ENCODE measurements at places on chromosomes 13 and 19. TPM values are rescaled to one million over a fixed set of nuclear protein-coding genes. Genes with fewer than 3 reads are reported as not detected.

- no peak for DNase-seq
Measured at GRCh38 chr13:110493613-110494012, 67.9 kb downstream of the RAB20 start.

GRCh38 chr19:2089001-2089711 lies 7.0 kb downstream of the MOB3A start:
- DNase-seq, result no peak

DNA sequence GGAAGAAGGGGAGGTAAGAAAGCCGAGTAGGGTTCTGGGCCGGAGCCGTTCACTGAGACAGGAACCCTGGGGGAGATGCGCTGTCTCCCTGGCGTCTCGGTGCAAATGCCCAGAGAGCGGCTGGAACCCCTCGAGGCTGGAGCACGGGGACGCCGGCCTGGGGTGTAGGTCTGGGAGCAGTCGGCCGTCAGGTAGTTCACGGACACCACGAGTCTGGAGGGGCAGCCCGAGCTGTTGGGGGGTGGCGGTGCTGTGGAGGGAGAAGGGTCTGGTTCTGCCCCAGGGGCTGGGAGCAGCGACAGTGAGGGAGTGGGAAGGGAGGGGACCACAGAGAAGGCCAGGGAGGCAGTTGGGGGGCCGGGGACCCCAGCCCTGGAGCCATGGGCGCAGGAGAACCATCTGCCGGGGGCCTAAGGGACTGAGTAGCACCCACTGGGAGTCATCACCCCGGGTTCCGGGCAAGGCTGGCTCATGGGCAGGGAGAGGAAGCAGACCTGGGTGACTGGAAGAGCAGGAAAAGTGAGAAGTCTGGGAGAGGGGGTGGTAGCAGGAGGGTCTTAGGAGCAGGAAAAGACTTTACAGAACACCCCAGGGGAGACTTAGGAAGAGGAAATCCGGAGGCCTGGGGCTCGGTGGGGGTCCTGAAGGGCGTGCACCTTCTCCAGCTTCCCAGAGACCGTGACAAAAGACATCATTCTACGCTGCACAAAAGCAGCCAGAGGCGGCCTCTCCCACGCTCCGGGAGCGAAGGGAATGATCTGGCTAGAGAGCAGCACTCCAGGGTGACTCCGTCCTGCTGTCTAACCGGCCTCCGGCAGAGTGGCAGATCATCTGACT lies 173.1 kb upstream of the SOX1 start:
- DNase-seq, result peak; percentile 71

- DNase-seq, result no peak
Measured at GRCh38 chr19:21022996-21023395, 2.5 kb downstream of the ZNF430 start.

DNA sequence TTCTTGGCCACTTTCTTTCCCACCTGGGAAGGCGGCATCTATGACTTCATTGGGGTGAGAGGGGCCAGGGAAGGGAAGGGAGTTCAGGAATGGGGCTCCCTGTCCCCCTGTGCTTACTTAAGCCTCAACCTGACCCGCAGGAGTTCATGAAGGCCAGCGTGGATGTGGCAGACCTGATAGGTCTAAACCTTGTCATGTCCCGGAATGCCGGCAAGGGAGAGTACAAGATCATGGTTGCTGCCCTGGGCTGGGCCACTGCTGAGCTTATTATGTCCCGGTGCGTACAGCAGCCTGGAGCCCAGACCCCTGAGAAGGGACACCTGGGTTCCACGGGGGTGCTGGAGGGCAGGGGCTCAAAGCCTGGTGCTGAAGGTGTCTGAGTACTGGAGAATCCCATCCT lies 1.1 kb downstream of the TMEM147 start:
- no peak for DNase-seq

DNA sequence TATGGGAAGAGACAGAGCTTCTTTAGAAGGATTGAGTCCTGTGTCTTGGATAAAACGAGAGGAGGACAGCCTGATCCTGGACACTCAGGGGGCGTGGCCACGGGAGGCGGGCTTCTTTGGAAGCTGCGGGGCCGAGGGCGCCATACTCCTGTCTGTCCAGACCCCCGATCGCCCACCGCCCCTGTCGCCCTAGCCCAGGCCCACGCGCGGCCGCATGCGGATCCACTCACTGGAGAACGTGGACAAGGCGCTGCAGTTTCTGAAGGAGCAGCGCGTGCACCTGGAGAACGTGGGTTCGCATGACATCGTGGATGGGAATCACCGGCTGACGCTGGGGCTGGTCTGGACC lies 23.1 kb downstream of the SPTBN4 start:
- no peak for DNase-seq

- no peak for DNase-seq
Measured at GRCh38 chr13:46339035-46339666, 47.9 kb downstream of the RUBCNL start.

DNA sequence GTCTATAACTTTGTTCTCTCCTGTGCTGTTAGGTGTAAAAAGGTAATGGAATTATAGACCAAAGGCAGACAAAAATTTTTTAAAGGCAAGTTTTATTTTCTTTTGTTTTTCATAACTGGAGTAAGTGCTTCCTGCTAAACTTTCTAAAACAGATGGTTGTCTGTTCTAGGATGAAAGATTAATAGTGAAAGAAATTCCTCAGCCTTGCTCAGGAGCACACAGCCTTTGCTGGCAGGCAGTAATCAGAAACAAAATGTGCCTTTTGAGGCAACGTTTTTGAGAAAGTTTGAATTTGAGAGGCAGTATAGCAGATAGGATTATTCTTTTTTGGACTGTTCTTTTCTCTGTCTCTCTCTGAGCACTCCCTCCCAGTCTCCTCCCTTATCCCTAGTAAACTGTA lies 2749.5 kb downstream of the PCDH9 start:
- DNase-seq, result no peak

- DNase-seq, result no peak
Measured at GRCh38 chr13:42575938-42576337, 2.0 kb downstream of the TNFSF11 start.

GRCh38 chr19:45164577-45165335 lies 4.0 kb upstream of the NKPD1 start:
- no peak for DNase-seq

DNA sequence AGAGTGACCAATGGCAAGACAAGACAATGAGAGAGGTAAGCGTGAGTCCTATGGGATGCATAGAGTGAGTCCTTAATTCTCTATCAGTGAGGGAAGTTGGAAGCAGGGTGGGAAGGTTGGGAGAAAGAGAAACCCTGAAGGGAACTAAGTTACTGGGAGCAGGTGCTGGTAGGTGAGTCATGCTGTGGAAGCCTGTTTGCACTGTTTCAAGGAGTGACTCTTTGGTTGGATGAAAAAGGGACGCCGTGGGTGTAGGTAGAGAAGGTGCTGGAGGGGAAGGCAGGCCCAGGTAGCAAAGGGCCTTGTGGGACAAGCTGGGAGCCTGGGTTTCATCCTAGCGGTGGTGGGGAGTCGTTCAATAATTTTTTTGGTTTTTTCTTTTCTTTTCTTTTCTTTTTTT lies 21.9 kb downstream of the IGFL1 start:
- DNase-seq, result no peak

DNA sequence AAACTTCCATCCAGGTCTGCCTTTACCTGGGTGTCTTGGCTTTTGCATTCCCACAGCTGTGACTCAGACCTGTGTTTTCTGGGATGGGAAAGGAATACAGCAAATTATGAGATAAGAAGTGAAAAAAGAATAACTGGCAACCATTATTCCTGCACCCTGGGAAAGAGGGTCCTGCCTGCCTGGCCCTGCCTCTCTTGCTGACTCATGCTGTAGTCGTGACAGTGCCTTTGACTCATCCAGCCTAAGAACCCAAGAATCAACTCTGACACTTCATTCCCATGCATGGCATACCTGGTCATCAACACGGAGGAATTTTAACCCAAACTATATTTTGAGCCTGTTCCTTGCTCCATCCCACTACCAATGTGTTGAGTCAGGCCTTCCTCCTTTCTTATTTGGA lies 185.4 kb upstream of the SERP2 start:
- DNase-seq, result no peak

DNA sequence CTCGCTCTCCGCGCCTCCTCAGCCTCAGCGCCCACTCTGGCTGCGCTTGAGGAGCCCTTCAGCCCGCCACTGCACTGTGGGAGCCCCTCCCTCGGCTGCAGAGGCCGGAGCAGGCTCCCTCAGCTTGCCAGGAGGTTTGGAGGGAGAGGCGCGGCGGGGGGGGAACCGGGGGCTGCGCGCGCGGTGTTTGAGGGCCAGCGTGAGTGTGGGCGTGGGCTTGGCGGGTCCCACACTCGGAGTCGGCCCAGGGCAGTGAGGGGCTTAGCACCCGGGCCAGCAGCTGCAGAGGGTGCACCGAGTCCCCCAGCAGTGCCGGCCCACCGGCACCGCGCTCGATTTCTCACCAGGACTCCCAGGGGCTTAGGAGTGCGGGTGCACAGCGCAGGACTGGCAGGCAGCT lies 1220.9 kb downstream of the PCDH9 start:
- DNase-seq, result no peak

DNA sequence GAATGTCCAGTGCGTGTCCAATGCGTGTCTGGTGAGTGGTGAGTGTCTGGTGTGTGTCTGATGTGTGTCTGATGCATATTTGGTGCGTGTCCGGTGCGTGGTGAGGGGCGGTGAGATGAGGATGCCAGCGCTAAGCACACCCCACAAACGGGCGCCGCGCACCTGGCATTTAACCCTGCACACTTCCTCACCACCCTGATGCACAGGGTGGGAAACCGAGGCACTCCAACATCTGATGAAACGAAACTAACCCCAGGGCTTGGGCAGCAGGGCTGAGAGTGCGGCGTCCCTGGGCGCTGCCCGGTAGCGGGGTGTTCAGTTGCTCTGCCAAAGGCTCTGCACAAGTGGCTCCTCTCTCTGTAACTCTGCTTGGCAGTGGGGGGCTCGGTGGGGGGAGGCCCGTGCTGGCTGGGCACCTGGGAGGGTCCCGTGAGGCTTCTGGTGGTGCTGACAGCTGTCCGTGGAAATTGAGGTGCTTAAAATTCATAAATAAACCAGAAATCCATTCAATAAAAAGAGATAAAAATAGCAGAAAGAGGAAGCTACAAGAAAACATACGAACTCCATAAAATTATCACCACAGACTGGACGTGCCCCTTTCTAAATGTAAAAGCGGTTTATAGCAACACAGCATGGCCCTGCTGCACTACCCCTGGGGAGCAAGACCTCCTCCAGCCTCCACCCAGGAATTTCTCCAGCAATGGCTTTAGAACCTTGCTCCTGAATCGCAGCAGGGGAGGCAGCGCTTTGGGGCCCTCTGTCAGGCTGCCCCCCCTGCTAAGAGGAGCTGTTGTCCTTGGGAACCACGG lies 76.0 kb downstream of the RASA3 start:
- DNase-seq, result no peak

DNA sequence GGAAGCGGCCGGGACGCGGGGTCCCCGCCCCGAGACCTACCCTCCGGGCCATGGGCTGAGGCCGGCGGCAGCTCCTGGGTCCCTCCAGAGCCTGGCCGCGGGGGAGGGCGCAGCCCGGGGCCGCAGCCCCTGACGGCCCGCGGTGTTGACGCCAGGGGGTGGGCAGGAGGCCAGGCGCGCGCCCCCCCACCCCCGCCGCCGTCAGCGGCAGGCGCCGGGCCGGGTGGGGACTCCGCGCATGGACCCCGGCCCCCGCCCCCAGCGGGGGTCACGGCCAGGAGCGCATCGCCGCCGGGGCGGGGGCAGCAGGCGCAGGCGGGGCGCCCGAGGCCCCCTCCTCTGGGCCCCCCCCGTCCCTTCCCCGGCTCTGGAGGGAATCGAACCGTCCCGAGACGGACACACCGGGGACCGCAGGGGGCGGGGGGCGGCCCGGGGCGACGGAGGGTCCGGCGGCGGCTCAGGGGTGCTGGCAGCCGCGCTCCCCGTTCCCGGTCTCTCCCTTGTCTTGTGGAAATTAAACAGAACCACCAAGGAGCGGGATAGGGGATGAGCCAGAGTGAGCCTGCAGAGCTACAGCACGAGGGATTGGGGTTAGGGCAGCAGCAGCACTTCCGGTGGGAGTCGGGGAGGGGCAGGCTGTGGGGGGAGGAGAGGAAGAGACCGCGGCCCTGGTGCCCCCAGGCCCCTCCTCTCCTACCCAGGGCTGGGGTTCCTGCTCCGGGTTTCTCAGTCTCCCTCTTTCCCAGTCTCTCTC lies at the start of gene MEIS3:
TSS of gene MEIS3 (minus strand) at position 498 of the 754 bp plus-strand sequence. CDS start at position 52, 446 bp downstream.
- no peak for DNase-seq

- no peak for DNase-seq
Measured at GRCh38 chr13:75236774-75237173, 245.2 kb downstream of the TBC1D4 start.

DNA sequence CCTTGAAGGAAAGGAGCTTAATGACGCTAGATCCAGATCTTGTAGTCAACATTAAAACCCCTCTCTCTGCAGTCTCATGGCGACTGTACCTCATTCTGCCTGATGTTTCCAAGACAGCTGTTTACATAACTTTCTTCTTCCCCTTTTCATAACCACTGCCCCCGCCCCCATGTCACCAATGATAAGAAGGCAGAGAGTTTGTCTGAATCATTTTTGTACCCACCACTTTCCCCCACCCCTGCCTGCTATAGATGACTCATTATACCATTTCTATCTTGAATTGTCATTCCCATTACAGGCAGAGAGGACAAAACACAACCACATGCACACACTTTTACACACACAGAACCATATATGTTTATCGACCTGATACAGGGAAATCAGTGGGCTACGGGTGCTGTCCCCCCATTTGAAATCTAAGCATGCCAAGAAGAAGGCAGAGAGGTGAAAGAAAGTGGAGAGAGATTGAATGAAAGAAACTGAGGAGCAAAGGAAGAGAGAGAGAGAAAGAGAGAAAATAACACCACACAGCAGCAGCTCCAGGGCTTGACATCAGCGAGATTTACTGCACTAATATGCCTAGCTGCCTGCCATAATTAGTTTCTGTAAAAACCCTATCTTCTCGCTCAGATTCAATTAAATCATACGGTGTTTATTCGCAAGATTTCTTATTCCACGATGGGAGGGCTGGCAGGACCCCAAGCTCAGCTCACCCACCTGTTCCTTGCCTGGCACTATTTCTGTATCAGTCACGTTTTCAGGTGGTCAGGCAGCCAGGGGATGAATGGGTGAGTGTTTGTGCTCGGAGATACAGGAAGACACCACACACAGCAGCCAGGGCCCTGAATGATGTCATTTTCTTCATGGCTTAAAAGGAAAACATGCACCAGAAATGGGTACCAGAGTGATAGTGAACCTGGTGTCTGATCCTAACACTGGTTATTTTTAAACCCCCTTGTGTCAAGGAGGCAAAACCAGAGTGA lies 114.3 kb upstream of the SERP2 start:
- no peak for DNase-seq

GRCh38 chr13:39840201-39840600 lies 184.7 kb downstream of the COG6 start:
- DNase-seq, result no peak

- DNase-seq, result no peak
Measured at GRCh38 chr19:13966684-13967128, 14.4 kb downstream of the DCAF15 start.

DNA sequence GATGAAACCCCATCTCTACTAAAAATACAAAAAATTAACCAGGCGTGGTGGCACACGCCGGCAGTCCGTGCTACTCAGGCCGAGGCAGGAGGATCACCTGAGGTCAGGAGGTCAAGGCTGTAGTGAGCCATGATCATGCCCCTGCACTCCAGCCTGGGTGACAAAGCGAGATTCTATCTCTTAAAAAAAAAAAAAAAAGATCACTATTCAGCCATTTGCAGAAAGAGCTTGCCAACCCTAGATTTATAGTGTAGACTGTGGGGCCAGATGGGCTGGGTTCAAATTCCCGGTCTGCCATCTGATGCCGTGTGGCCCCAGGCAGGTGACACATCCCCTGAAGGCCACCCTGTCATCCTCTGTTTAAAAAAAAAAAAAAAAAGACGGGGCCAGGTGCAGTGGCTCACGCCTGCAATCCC lies 28.9 kb downstream of the SMIM24 start:
- DNase-seq, result no peak

Gene LSM7
- 49.6 TPM for total RNA-seq

Gene ATP4A
- not detected for total RNA-seq

Gene DLL3
- not detected for total RNA-seq

Gene DACT3
- 3.4 TPM for total RNA-seq

Gene SMAD9
- total RNA-seq, result 9.0 TPM
